Stimulated activated CD4-positive, alpha-beta T cell treated with anti-CD3 and anti-CD28 coated beads, TNF-alpha, amount 100 ng/mL, for 1 hour (primary cell): ENCODE measurements at places on chromosomes 5 and 9.

DNA sequence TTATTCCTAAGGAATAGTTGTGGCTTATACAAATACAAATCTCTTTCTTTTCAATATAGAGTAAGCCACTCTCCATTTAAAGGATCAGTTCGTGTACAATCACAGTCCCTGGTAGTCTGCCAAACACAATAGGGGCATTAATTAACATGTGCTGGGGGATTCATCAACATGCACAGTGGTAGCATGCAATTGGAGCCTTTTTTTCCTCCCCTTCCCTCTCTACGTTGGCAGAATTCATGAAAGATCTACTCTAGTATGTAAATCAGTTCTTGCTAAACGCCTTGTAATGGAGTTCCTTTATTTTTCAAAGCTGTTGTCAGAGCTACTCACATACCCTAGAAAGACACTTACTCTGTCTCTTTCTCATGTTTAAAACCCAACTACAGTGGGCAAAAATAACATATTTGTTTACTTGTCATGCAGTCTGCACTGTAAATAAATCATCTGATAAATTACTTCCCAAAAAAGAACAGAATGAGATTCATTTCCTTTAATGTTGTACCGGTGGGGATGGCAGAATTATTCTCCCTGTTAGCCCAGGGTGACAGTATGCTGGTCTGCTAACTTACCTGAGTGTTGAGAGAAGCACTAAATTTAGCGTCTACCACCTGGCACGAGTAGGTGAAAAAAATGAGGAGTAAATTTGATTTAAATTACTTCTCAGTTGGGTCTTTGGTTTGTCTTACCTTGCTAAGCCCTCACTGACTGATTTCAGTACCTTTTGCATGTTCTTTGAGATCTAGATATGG lies 341.5 kb upstream of the CCNH start:
- no peak for DNase-seq

GRCh38 chr9:111945216-111945615 lies 48.6 kb downstream of the UGCG start:
- DNase-seq = no peak

DNA sequence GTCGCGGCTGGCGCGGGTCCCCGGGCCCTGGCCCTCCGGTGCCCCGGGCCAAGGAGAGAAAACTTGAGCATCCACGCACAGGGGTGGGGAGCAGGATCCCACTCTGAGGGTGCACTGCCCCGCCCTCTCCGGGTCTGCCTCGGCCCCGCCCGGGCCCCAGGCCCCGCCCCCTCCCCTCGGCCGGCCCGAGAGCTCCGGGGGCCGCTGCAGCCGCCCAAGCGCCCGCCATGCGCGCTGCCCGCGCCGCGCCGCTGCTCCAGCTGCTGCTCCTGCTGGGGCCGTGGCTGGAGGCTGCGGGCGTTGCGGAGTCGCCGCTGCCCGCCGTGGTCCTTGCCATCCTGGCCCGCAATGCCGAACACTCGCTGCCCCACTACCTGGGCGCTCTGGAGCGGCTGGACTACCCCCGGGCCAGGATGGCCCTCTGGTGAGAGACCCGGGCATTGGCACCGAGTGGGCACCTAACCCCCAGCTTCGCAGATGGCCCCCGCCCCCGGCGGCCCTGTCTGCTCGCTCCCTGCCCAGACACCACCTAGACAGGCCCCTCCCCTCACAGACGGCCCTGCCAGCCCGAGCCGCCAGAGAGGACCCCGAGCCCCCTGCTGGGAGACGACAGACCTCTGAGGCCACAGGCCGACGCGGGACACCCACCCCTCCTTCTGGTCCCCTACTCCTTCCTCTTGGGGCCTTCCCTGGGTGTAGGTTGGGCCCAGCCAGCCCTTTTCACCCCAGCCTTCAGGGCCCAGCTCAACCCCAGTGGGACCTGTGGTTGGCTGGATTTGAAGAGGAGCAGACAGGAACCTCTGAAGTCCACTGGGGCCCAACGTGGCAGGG lies at the start of gene CERCAM:
TSS of gene CERCAM (plus strand) at position 207 of the 831 bp plus-strand sequence. CDS start at position 228, 21 bp downstream.
- no peak for DNase-seq

DNA sequence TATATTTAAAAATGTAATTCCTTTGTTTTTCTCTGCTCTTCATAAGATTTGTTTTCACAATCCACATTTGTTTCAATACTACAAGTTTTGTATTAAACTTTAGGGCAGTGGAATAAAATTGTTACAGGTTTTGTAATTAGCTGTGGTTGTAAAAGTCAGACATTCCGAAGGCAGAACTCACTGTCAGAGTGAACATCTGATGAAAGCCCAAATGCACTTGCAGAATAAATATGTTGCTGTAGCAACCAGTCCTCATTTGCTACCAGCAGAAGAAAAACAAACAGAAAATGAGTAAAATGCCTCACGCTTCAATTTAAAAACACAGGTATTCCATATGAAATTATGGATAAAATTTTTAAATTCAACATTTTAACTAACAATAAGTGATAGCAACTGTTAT lies 740.1 kb upstream of the FAM174A start:
- no peak for DNase-seq

DNA sequence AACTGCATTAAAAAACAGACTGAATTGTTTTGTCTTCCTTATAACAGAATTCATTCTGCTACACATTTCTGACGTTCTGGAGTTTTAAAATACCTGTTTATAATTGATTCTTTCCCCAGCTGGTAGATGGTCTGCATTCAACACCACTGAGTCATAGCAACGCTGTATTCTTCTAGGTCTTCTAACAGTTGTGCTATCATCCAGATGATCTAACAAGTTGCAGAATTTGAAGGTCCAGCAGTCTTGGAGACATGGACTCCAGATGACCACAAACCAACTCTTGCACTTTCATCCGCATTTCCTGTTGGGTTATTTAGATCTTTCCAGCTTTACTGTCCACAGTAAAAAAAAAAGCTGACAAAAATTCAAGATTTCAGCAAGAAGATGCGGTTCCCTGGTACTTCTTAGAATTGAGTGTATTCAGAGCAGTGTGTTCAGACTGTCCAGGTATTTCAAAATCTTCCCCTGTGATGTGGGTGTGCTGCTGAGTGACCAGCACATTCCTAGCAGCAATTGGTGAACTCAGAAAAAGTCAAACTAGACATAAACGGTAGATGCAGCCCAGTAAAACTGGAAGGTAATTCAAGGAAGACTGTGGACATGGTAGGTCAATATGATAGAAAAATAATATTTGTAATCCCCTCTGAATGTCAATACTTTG lies 50.2 kb downstream of the CSNK1A1 start:
- DNase-seq = no peak

DNA sequence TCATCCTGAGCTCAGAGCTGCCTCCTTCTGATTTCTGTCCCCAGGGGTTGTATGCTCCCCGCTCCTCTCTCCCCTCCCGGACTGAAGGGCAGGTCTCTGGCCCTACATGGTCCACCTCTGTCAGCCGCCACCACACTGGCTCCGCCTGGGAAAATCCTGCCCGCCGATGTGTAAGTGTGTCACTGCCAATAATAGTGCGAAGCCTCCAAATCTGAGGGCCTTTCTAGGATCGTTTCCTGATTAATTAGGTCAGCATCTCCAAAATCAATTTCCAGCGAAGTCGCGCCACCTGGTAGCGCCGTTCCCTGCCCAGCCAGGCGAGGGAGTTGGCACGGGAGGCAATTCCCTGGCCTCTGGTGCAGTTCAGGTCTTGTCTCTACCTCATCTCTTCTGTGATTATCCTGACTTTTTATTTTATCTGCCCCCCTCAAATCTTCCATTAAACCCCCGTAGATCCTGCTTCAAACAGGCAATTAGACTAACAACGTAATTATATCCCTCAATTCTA lies 73.5 kb downstream of the ZNF618 start:
- DNase-seq = no peak

DNA sequence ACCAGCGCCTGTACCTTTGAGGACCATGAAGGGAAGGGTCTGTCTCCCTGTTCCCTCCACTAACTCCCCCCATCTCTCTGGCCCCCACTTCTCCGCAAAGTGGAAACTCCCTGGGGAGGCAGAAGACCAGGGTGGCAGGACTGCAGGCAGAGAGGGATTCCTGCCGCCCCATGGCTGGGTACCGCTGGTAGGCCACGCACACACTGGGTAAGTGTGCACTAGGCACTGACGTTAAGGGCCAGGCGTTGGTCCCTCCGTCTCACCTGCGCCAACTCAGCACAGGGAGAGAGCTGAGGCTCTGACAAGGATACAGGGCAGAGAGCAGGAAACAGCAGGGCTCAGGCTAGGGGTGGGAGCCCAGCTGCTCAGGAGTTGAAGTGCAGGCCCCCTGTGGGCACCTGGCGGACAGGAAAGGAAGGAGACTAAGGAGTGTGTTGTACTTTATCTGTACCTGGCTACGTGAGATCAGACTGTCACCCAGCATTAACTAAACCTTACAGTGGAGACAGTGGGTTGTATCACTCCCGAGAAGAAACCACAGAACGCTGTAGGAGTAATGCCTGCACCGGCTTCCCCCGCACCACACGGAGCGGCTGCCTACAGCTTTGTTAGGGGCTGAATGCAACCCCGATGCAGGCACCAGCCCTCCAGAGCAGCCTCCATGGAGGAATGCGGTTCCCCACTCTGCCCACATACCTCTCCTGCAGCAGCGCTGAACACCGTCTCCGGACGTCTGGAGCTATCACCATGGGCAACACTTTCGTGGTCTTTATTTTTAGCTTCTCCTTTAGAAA lies 34.2 kb upstream of the CLPTM1L start:
- DNase-seq = no peak

DNA sequence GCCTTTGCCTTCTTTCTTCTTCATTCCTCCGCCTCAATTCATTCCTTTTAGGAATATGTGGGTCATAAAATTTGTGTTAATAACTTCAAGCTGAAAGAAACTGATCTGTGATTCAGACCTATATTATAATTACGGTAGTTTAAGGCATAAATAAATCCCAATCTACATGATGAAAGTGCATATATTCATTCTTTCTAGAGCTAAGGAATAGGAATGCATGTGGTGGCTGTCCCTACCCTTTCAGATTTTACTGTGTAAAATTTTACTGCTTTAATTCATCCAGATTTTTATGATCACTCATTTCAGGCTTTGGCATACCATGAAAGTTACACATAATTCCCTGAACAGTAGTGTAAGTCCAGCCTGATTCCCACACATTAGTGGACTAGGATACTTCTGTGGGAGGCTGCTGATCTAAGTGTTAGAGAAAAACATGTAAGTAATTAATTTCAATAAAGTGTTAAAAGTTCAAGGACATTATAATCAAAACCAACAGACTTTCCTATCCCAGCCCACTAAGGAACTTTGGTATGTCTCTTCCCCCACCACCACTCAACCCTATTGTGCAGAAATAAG lies 83.1 kb downstream of the HINT1 start:
- DNase-seq = no peak

- no peak for DNase-seq
Measured at GRCh38 chr5:151374539-151374938, 27.2 kb upstream of the SLC36A2 start.

DNA sequence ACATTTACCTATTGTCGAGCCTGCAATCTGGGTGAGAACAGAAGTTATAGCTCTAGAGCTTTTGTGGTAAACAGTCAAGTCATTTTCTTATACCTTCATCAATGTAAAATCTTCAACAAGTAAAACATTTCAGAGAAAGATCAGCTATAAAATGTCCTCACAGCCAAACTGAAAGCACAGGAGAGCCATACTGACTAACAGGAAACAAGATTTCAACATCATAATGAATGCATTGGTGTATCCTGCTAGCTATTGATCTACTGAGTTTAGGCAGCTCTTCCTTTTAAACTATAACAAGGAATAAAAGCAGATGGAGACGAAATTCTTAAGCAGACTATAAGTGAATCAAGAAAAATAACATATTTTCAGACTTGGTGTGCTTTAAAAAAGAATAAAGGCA lies 1522.9 kb upstream of the WWC1 start:
- no peak for DNase-seq

DNA sequence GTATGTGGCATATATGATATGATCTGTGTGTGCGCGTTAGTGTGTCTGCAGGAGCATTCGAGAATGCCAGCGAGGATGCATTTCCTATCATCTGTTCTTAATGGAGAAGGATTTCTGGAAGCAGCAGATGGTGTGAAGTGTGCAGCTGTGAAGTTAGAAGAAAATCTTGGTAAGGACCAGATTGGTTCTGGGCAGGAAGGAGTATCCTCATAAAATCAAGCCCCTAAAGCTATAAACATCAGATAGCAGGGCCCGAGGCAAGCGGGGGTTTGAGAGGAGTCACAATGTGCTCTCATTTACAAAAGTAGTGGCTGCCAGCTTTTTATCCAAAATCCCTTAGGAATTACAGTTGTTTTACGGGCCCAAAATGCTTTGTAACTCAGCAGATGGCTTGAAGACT lies 40.0 kb downstream of the DAPK1 start:
- no peak for DNase-seq

DNA sequence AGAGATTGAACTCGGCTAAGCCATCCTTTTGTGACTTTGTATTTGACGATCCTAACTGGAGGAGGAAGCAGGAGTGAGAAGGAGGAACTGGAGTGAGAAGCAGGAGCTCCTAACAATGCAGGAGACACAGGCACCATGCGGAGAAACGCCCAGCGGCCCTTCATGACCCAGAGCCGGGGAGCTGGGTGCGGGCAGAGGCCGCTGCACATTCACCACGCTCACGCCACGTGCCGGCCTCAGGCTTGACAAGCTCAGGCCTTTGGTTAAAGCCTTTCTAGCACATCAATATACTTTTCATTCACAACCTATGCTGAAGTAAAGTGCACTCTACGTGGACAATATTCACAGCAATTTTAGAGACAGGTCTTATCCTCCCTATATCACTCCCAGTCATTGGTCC lies 124.8 kb upstream of the FAM120A start:
- DNase-seq = no peak

DNA sequence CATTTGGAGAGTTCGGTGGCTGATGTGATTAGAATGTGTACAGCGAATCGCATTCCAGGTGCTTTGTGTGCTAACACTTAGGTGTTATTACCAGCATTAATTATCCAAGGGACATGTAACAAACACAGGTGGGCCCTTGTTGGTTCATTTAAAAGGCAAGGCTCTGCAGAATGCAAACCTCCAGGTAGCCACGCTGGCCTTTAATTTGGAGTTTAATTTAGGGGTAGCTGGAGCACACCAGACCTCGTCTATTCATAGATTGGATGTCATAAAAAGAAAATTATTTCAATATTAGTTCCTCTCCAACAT lies 191.1 kb downstream of the MAT2B start:
- no peak for DNase-seq

DNA sequence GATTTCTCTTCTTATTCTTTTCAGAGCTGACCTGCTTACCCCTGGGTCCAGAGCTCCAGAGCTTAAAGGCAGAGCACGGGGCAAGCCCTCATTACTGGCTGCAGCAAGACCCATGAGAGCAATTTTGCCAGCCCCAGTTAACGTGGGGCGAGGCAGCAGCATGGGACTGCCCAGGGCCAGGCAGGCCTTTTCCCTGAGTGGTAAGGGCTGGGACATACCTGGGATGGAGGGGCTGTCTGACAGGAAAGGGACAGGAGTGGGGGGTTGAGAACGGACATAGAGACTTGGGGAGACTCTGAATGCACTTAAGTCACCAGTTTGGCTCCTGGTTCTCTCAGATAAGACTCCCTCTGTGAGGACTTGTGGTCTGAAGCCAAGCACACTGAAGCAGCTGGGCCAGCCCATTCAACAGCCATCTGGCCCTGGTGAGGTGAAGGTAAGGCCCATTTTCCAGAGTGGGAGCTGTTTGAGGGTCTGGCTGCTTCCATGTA lies 26.2 kb downstream of the HMGXB3 start:
- DNase-seq = no peak
